ENCODE measurements at places on chromosomes 6 and 20.

GRCh38 chr6:134035823-134036296, 16.6 kb downstream of the SLC2A12 start:
- peak; percentile 92 for DNase-seq

DNA sequence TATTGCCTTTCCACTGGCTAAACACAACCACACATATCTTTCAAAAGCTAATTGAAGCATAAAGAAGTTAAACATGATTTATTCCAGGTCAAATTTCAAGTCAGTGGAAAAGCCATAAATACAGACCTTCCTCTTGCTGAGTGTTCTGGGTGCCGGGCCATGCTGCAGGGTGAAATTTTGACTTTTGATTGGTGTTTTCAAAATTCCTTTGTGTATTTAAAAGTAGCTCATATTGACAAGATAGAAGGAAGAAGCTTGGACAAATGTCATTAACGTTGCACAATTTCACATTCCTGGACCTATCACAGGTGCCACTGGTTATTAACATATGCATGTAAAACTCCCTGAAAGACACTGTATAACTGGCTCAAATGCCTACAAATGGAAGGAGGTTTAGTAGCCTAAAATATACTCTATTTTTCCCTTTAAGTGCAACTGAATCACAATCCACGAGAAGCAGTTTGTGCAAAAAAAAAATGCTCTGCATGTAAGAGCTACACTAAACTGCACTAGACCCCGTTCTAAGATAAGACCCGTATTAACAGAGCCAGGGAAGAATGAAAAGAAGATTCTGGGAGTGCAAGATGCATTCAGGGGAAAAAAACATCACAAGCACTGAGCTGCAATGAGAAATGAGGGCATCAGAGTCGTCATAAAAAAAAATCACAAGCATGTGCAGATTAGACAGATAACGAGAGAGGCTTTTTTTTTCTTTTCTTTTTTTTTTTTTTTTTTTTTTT, 30.4 kb downstream of the ATXN1 start:
- no peak for DNase-seq

DNA sequence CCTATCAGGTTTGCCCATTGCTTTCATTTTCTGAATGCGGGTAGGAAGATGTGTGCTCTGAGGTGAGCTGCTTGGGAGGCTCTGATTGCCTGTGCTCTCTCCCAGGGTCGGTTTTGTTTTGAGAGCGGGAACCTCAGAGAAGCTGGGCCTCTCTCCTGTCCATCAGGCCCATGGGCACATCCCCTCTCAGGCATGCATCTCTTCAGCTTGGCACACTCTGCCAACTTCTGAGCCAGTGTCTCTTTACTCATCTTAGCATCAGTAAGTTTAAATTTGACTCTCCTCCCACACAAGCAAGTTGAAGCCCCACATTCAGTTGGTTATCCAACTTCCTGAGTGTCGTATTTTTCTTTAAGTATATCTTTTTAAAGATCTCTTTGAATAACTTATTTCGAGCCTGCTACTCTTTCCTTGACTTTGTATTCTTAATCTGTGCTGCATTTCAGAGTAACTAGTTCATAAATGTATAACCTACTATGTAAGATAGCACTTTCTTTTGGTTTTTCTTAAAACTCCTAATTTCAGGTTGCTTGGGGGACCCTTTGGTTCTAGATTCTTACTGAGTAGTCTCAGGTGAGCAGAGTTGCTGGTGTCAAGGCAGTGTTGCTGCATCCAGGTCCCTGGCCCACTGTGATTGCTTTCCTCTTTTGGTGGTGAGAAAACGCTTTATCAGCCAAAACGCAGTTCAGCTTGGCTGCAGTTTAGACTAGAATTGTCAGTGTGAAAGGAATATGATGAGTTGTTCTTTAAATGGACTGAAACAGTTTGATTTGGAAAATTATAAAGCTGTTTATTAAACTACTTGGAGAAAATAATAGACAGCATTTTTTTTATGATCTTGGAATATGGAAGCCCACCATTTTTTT, 54.8 kb downstream of the SNX9 start:
- DNase-seq: no peak

DNA sequence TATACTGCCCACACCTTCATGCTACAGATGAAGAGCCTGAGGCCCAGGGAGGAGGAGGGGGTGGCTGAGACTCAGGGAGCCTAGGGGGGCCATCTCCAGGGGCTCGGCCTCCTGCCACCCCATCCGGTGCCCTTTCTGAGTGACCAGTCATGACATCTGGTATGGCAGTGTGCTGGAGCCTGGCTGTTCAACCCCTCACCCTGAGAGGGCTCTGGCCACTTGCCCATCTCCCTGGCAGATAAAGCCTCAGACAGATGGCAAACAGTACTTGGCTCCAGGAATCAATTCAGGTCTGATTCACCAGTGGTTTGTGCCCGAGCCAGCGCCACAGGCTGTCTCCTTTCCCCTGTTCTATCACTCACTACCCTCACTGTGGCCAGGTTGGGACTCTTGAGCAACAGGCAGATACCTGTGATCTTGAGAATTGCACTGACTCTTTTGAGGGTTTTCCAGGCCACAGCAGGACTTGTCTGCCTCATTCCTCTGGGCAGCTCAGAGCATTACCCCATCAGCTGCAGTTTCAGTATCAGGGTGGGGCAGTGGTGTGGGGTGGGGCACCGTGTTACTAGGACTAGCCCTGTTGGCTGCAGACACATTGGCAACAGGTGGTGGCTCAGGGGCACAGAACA, 22.8 kb downstream of the SRSF3 start:
- DNase-seq: peak; percentile 48

- no peak for DNase-seq
These were observed 198.9 kb downstream of the MTFR2 start for GRCh38 chr6:136051140-136051775.

- no peak for DNase-seq
These were observed 4.7 kb upstream of the SLC22A2 start for GRCh38 chr6:160263196-160263939.

- DNase-seq: no peak
These were observed 135.1 kb upstream of the SLC22A23 start for GRCh38 chr6:3591970-3592369.

DNA sequence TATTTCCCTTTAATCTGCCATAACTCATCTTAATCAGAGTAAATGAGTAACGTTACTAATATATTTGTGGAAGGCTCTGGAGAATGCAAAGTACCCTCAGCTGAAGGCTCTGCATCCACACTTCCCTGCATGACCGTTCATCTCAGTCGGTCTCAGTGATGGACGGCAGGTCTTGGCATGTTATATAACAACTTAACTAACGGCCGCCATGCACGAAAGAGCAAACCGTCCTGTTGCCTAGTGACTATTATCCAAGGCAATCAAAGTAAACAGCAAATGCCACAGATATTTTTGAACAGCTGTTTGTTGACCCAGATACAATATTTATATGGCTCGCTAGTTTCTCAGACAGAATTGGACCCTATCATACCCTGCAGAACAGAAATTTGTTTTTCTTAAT, 194.9 kb upstream of the SMLR1 start:
- no peak for DNase-seq

DNA sequence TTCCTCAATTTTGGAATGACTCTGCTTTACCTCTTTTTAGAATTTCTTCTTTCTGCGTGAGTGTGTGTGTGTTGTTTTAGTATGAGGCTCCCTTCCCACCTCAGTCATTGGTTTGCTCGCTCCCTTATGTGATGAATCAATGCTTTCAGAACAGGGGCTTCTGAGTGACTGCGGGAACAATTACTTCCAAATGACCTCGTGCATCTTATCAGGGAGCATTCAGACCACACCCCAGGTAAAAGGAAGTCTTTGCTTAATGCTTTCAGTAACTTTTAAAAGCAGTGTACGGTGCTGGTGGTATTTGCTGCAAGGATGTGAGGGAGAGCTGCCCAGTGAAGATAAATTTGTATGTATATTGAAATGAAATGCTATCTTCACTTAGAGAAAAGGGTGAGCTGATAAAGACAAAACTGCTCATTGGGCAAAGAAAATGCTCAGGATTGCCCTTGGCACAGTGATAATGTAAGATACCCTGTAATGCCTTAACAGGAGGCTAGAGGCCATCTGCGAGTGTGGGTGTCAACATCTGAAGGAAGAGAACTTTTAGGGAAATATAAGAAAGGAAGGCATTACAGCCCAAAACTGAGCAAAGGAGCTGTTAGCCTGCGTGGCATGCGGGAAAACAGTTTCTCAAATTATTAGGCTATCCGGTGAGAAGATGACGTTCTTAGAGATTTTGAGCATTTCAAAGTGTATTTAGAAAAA, at the start of gene MLIP:
MLIP (plus strand) TSS at position 103 of the 705 bp plus-strand sequence; CDS start at position 140, 37 bp downstream.
- DNase-seq: no peak

- no peak for DNase-seq
These were observed 133.6 kb downstream of the ALDH8A1 start for GRCh38 chr6:134816300-134816699.

DNA sequence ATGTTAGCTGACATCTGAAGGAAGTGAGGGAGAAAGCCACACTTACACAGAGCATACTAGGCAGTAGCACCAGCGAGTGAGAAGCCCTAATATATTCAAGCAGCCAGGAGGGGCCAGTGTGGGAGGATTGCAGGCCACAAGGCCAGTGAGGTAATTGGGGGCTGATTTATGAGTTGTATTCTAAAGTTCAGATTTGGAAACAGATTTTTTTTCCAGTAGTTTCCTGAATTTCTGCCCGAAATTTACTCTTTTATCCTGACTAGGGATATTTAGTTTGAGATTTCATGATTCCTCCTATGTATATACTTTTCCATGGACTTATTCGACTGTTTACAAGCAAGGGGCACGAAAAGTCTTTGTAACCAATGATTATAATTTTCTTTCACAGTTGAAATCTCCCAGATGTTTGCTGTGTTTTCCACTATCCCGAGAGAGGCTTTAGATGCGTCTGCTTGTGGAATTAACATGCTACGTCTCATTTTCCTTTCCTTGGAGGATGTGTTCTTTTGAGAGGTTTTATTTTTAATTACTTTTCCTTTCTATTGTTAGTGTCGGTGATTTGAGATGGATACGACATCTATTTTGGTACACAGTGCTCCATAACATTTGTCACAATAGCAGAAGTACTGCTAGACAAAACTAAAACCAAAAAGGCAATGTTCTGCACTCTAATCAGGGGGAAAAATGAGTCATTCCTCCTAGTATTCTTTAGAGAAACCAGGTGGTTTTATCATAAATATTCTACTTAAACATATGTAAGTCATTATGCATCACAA, 356.3 kb upstream of the HSF2 start:
- DNase-seq: no peak

DNA sequence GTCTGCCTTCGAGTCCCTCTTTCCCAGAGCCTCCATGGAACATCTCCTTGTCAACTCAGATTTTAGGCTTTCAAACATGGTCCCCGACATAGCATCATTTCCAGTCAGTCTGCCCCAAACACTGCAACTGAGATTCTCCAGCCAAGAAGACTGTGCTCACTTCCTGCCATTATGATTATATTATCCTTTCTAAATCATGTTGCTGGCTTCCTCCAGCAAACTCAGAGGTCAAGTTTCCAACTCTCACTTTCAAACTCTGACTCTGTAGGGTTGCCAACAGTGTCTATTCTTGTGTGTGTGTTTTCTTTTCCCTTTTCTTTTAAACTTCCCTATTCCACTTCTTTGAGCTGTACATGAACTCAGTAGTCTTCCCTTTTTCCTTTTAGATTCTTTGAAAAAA, 61.2 kb upstream of the TRAF3IP2 start:
- no peak for DNase-seq
